ENCODE measurements at places on chromosomes 11 and 22.

DNA sequence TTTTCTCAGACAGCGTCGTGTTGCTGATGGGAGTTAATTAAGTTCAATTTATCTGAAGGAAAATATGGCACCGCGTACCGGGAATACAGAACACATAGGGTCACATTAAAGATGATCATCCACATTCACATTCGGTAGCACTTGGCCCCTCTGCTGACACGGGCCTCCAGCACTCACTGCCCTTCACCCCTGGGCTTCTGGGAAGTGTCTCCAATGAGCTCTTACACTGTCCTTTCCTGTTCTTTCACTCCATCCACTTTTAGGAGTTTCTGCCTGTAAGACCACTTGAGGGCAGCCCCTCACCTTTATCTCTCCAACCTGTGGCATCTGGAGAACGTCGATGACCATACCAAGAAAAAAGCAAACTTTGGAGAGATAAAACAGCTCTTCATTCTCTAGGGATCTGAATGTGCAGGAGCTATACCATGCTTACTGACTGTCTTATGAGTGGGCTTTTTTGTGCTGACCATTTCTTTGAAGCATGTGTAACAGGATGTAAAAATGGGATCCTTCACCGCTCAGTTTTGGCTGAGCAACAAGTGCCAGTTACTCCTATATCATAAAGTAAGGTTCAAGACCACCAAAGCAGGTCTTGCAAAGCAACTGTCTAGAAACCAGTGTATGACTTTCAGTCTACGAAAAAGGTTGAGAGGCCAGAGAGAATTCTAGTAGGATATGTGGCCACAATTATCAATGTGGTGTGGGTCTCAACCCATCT is 1.1 kb upstream of the SERGEF start:
- no peak for DNase-seq

- DNase-seq, result no peak
Measured at GRCh38 chr11:70703141-70704064, 305.1 kb downstream of the CTTN start.

DNA sequence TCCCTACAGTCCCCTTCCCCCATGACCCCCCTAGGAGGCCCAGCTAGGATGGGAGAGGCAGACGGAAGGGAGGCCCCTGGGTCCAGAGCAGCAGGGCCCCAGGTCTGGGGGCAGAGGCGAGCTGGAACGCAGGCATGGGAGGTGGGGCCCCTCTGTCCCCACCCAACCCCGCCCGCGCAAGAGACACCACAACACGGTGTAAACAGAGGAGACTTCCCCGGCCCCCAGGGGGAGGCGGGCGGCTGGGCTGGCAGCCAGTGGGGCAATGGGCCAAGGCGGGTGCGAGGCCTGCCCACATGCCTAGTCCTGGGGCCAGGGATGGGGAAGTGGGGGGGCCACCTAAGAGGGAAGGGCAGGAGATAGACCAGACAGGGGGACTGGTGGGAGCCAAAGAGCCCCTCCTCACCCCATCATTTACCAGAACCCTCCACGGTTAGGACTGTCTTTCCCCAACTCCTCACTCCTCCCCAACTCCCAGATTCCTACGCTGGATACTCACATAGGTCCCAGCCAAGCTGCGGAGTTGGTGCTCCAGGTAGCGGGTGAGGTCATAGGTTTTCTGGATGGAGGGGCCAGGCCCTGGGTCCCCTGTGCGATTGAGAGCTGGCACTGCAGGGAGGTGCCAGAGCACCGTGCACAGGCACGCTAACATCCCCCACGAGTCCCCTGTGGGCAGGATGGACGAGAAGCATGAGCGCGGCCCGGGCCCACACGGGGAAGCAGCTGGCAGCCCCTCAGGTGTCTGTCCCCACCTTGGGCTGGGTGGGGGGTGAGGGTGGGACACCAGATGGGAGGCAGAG is 6.2 kb downstream of the CLCF1 start:
- DNase-seq, result no peak

DNA sequence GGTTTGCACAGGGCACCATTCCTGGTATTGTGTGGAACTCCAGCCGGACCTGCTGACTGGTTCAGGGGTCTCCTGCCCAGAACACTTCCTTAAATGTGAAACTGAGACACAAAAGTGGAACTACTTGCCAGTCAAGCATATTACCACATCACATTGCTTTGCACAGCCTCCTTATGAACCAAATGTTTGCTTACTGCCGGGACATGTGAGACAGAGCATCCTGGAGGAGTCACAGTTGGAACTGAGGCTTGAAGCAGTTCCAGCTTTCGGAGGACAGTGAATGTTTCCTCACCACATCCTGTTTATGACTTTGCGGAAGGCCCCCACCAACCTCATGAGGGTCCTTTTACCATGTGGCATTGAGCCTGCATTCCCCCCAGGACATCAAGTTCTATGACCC is 105.8 kb upstream of the ARHGAP42 start:
- no peak for DNase-seq

- no peak for DNase-seq
Measured at GRCh38 chr11:1301220-1302000, 8.0 kb downstream of the TOLLIP start.

All from kidney capillary endothelial cell (primary cell).